ENCODE measurements at places on chromosomes 4 and X.
A peak's percentile ranks its signal among the peaks of the same experiment; 100 is the strongest.

DNA sequence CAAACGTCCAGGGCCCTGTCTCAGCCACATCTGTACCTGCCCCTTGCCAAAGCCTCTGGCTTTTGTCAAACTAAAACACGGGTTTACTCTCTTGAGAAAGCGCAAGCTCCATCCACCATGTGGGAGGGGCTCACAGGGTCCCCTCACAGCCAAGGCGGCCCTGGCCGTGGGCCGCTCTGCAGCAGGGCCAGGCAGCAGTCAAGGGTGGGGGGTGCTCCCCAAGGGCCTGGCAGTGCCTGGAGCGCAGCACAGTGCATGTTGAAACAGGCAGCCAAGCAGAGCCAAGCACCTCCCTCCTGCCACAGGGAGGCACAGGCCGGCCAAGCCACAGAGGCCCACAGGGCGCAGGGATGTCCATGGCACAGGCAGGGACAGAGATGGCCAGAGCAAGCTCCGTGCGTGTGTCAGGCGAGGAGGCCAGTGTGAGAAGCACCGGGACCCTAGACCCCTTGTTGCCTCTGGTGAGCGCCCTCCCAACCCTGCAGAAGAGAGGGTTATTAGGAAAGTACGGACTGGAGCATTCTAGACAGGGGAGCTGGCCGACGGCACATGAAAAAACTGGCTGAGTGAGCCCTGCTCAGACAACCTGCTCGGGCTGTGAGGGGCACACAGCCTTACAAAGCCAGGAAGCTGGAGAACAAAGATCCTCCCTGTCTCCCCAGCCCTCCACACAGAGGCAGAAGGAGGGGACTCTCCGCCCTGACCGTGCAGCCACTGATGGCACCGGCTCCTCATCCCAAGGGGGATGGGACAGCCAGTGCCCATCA lies 39.0 kb downstream of the FAM53A start:
- peak; percentile 71 for DNase-seq

DNA sequence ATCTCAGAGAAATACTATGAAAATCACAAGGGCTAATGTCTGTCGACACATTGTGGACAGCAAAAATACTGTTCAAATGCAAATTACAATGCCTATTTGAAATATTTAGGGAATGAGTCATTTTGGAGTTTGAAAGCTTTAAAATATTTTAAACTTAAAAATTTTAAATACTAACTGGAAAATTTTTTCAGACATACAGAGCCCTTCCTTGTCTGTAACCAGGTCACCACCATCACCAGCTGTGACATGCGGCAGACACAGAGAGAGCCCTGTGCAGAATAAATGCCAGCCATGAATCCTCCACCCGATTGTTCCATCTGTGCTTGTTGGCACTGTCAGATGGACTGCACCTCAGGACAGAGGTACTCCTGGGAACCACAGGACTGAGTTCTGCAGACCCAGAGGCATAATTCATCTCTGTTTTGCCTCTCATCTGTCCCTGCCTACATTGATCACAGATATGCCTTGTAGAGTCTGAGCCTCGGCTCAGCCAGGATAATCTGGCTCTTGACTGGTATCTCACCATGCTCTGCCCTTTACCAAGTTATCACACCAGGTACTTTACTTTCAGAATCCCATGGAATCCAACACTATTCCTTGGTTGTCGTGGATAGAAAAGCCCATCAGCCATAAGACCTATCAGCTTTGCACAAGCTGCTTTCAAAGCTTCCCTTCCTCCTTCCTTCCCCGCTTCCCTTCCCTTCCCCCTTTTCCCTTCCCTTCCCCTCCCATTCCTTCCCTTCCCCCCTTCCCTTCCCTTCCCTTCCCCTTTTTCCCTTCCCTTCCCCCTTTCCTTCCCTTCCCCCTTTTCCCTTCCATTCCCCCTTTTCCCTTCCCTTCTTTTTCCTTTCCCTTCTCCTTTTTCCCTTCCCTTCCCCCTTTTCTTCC lies 67.2 kb downstream of the TBC1D9 start:
- DNase-seq, result peak; percentile 28

GRCh38 chr4:142925161-142925560 lies 79.1 kb upstream of the INPP4B start:
- no peak for DNase-seq

- DNase-seq, result peak; percentile 7
Observed at GRCh38 chr4:185742766-185743165, 69.2 kb downstream of the SORBS2 start.

DNA sequence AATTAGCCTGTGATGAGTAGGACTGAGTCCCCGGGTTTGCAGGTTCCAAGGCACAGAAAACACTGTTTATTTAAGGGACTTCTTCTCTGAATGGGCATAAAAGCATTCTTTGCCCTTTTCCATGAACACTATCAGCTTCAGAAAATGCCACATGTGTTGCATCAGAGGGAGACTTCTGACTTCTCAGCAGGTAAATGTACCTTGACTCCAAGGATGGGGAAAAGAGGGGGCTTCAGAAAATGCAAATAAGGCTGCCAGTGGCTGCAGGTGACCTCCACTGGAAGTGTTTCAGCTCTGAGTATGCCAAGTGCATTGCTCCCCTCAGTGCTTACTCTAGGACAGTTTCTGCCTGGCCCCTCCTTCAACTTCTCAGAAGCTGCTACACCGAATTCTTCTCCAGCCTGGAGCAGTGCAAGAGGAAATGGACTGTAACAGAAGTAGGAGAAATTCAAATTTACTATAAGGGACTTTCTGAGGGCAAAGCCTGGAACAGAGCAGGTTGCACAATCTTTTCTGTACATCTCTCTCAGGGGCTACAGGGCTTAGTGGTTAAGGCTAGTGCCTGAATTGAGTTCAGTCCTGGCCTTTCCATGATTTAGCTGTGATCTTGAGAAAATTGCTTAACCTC lies 233.2 kb downstream of the PTTG2 start:
- DNase-seq, result no peak

GRCh38 chr4:150001815-150002214 lies 76.4 kb upstream of the DCLK2 start:
- DNase-seq, result no peak

- DNase-seq, result no peak
Observed at GRCh38 chr4:76969941-76970529, 20.5 kb downstream of the SEPTIN11 start.

- no peak for DNase-seq
Observed at GRCh38 chr4:60655356-60655755, 544.8 kb upstream of the ADGRL3 start.

GRCh38 chr4:187469627-187470026 lies 525.9 kb upstream of the ZFP42 start:
- no peak for DNase-seq

- no peak for DNase-seq
Observed at GRCh38 chr4:48169636-48170035, 35.6 kb upstream of the TXK start.

- no peak for DNase-seq
Observed at GRCh38 chrX:80316526-80316925, 103.7 kb upstream of the TENT5D start.

DNA sequence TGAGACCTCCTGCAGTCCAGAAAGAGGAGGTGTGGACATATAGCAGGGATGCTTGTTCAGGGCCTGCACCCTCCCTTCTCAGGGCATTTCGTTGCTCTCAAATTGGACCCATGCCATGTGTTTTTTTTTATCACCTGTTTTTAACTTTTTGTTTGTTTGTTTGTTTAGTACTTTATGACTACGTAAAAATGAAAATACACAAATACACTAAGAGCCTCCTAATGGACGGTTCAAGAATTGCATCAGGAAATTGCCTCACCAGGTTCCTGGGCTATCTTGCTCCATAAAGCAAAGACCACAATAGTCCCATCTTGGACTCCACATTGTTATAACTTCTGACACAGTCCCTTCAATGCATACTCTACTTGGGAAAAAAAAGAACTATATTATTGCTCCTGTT lies 1685.9 kb upstream of the TENM3 start:
- no peak for DNase-seq

GRCh38 chr4:42594888-42595287 lies 62.0 kb downstream of the ATP8A1 start:
- no peak for DNase-seq

DNA sequence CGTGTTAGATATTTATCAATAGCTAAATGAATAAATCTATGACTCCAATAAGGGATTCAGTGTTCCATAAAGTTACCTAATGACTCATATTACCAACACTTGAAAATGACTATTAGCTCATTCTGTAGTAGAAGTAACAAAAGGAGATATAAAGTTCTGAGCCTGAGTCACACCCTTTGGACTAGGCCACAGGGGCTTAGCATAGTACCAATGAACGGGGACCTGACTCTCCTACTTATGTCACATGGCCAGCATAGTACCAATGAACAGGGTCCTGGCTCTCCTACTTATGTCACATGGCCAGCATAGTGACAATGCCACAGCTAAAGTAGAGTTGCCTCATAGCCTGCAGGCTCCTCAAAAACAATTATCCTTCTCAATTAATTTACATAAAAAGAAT lies 43.7 kb downstream of the MAGEB16 start:
- DNase-seq, result no peak

- peak; percentile 2 for DNase-seq
Observed at GRCh38 chr4:47145630-47146029, 114.3 kb downstream of the GABRB1 start.

- DNase-seq, result no peak
Observed at GRCh38 chr4:159015841-159016240, 87.0 kb upstream of the RAPGEF2 start.

- no peak for DNase-seq
Observed at GRCh38 chrX:148874636-148875246, 374.3 kb downstream of the AFF2 start.

DNA sequence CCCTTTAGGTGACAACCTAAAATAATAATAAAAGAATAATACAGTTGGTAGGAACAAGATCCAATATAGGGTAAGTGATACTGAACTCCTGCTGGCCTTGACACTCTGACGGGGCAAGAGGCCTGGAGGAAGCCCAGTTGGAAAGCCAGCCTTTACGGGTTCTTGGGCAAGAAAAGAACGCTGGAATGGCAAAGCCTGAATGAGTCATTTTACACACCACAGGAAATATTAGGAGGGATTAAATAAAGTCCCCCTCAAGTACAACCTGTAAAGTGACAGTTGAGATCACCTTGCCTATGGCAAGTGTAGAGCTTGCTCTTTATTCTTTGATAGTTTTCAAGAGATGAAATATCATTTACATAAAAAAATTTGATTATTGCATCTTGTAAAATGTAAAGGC lies 244.5 kb upstream of the TLL1 start:
- DNase-seq, result no peak

DNA sequence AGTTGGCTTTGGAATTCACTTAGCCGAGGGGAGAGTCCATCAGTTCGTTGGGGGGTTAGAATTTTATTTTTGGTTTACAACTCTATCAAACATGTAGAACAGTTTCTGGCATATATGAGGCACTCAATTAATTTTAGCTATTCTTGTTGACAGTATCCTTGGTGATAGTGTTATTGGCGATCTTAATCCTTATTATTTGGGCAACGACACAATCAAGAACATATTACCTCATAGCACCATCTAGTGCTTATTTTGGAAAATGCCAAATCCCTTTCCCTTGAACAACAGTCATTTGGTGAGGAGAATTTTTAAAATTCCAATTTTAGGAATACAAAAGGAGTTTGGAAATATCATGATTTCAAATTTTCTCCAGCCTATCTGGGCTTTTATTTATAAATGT lies 17.9 kb upstream of the PGRMC1 start:
- peak; percentile 1 for DNase-seq

DNA sequence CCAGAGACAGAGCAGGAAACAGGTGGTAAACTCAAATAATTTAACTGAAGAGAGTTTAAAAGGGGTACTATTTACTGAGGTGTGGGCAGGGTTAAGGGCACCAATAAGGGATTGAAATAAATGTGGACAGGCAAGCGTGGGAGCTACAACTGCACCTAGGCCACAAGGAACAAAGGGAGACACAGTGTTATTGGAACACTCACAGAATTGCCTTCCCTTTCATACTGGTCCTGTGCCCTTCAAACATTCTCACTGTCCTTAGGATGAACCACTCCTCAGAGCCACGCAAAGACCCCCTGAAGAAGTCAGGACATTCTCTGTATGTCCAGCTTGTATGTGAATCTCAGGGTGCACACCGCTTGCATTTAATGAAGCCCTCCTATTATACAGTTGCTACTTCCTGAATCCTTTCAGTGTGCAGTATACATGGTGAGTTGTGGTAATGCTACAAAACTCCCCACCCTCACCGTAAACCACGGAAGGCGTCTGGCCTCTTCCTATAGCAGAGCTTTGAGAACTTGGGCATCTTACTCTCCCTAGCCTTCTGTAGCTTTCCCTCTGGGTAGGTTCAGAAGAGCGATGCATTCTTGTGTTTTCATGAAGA lies 9.6 kb upstream of the MRPL1 start:
- DNase-seq, result no peak

DNA sequence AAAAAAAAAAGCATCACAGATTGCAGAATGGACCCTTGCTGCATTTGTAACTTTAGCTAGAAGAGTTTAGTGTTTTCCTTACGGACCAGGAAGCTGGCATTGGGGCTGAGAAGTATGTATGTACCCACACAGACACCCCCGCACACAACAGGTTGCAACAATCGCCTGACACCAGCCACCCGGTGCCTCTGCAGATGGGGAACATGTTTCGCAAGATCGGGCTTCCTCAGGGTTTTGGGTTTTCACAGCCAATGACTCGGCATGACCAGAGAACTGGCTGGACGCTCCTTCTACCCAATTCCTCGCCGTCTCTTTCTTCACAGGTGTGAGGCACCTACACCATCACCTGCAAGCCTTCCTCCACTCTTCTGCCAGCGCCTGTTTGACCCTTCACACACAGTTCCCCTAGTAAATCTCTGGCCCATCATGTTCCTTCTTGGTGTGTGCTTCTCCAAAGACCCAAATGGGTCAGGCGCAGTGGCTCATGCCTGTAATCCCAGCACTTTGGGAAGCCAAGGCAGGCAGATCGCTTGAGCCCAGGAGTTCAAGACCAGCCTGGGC lies 70.4 kb downstream of the DHRSX start:
- DNase-seq, result no peak

DNA sequence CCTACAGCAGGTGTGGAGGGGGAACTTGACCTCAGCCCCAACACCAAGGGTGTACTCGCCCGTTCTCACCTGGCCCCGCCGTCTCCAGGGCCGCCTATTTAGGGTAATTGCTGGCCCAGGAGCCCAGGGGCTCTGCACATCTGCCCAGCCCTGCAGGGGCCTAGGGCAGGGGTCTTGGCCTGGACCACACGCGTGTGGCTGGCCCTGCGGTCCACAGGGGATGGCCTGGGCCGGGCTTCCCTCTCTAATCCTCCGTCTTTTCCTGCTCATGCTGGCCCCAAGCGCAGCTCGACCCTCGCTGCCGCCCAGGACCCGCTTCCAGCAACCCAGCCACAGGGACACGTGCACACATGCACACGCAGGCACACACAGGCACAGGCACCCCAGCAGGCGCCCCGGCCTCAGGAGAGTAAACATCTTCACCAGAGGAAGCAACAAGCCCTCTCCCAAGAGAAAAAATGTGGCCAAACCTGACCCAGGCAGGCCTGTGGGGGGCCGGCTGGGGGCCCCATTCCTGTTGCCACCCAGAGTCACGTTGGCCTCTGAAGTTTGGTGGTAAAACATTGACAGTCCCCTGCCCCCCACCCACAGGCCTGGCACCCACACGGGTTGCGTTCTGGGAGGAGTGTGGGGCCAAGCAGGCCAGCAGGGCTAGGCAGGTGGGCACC lies 24.6 kb upstream of the FGFR3 start:
- no peak for DNase-seq

Measured in NCI-H2171 treated with DMSO at 0.1 percent for 48 hours (cell line).